ENCODE measurements at places on chromosomes 4 and X. TPM values are rescaled to one million over a fixed set of nuclear protein-coding genes. Genes with fewer than 3 reads are reported as not detected.

Gene PABPC1L2B
- polyA plus RNA-seq, result not detected

Gene PRICKLE3
- 8.4 TPM for polyA plus RNA-seq

Gene NPFFR2
- polyA plus RNA-seq, result not detected

Gene DNAAF6
- not detected for polyA plus RNA-seq

Gene MAGEA6
- polyA plus RNA-seq, result not detected

Gene XK
- 0.22 TPM for polyA plus RNA-seq

Gene GLOD5
- polyA plus RNA-seq, result 0.22 TPM

Gene PGAM4
- not detected for polyA plus RNA-seq

Gene RENBP
- 18.4 TPM for polyA plus RNA-seq

Gene YY2
- polyA plus RNA-seq, result 1.3 TPM

Gene SHOX
- 0.11 TPM for polyA plus RNA-seq

Gene RNF175
- polyA plus RNA-seq, result 1.7 TPM

Gene RAB41
- polyA plus RNA-seq, result not detected

Gene F8A2
- polyA plus RNA-seq, result not detected

Gene ABLIM2
- 12.3 TPM for polyA plus RNA-seq

Gene USP17L10
- polyA plus RNA-seq, result not detected

Gene STPG2
- polyA plus RNA-seq, result 0.14 TPM

Gene SHROOM2
- 1.7 TPM for polyA plus RNA-seq

Gene TMEM271
- polyA plus RNA-seq, result not detected

Gene HPF1
- polyA plus RNA-seq, result 10.4 TPM

Gene HSFX4
- polyA plus RNA-seq, result not detected
